NCI-H69 (cell line): ENCODE measurements at places on chromosomes 6 and 20.

GRCh38 chr6:155080881-155081845 lies 86.0 kb downstream of the TIAM2 start:
- DNase-seq, result no peak

DNA sequence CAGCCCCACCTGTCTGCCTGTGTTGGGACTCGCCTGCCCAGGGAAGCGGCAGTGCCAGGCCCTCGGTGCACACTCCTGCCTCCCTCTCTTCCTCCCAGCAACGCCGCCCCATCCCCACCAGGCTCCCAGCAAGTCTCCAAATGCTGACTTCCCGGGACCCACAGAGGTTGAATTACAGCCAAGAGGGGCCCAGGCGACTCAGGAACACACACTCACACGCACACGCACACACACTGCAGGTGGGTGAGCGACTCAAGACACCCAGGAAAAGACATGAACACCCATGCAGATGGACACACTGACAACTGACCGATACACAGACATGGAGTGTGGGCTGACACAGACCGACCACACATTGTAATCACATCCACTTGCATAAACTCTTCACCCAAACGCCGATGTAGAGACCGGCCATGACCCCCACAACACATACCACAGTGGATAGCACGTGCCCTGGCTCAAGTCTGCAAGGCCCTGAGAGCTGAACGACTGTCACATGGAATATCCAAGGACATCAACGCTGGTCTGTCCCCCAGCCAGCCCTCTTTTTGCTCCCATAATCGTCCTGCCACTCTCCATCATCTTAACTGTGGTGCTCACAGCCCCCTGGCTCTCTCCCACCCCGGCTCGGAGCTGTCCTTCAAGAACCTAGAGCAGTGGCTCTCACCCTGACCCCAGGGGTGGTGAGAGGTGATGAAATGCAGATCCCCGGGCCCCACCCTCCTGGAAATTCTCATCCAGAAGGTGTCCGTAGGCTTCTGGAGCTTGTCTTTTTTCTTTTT lies 470 bp upstream of the FAM83C start:
- no peak for DNase-seq

GRCh38 chr6:166343150-166343487 lies 774 bp upstream of the SFT2D1 start:
- DNase-seq, result no peak

GRCh38 chr20:7505152-7505834 lies 435.0 kb downstream of the HAO1 start:
- no peak for DNase-seq

GRCh38 chr6:165497472-165497871 lies 165.6 kb downstream of the PDE10A start:
- no peak for DNase-seq

- DNase-seq, result no peak
Measured at GRCh38 chr6:85428486-85428885, 21.4 kb upstream of the NT5E start.

GRCh38 chr6:53728570-53729194 lies 63.1 kb upstream of the KLHL31 start:
- DNase-seq, result peak; percentile 70

DNA sequence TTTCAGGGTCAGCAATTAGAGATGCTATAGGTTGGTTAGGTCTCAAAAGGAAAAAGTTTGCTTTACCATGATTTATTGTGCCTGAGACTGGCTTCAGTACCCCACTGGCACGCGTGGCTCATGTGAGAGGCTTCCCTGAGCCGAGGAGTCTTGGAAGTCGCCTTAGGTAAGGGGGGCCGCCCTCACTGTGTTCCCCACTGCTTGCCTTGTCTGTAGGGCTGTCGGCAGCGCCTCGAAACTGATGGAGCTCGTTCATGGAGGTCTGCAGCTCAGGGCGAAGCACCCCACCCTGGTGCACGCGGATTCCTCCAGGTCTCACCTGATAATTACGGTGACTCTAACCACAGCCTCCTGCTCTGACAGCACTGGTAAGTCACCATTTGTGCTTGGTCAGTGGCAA lies 39.2 kb downstream of the FRMD1 start:
- DNase-seq, result no peak

GRCh38 chr6:53926505-53926904 lies 131.7 kb downstream of the LRRC1 start:
- peak; percentile 19 for DNase-seq

DNA sequence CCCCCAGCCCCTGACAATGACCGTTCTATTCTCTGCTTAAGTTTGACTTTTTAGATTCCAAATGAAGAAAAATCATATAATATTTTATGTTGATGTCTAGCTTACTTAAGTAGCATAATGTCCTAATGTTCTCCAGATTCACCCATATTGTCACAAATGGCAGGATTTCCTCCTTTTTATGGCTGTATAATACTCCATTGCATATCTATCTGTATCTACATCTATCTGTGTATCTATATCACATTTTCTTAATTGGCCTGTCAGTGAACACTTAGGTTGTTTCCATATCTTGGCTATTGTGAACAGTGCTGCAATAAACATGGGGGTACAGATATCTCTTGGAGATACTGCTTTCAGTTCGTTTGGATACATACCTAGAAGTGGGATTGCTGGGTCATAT lies 7.0 kb upstream of the LRP11 start:
- no peak for DNase-seq

GRCh38 chr20:47111576-47111975 lies 216.9 kb downstream of the EYA2 start:
- DNase-seq, result no peak
